Activated effector memory CD4-positive, alpha-beta T cell treated with Interleukin-2 at 50 U/mL for 16 hours (primary cell): ENCODE measurements at places on chromosomes 2 and 18.

DNA sequence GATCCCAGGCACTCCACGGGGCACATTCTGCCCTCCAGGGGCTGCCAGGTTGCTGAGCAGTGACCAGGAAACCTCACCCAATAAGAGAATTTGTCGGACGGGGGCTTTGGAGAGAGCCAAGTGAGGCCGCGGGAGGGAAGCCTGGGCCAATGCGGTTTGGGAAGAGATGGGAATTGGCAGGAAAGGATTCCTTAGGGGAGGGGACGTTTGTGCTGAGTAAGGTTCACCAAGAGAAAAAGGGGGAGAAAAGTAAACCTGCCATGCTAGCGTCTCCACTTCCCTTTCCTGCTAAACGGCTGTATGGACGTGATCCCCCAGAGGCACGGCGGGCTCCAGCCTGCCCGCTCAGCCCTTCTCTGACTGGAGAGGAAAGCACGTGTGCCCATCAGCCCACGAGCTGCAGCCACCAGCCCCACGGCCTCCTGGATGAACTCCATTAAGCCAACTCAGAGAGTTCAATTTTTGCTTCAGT, 194.4 kb upstream of the ID2 start:
- no peak for DNase-seq

- DNase-seq = no peak
These were observed 1.6 kb downstream of the TMEM185B start for GRCh38 chr2:120221616-120222015.

DNA sequence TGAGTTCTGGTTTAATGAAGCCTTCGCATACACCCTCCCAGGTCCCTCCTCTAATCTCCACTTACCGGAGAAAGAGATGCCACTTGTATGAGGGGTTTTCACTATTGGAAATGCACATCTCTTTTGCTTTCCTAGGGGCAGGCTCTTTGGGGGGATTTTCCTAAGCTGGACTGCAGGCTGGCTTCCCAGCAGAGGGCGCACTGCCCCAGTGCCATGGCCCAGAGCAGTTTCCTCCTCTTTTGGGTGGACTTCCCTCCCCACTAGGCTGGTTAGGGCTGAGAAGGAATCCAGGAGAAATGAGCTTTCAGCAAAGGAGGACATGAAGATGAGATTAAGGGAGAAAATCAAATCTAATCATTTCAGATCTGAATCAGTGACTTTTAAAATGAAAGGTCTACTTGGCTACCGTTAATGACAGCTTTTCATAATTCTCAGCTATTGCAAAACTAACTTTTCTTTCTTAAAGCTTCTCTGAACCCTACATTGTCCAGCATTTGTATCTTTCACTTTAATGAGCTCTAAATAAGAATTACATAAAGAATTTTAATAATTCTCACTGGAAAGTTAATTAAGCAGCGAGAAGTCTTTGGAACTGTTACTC, 784.1 kb upstream of the FANCL start:
- DNase-seq = no peak

DNA sequence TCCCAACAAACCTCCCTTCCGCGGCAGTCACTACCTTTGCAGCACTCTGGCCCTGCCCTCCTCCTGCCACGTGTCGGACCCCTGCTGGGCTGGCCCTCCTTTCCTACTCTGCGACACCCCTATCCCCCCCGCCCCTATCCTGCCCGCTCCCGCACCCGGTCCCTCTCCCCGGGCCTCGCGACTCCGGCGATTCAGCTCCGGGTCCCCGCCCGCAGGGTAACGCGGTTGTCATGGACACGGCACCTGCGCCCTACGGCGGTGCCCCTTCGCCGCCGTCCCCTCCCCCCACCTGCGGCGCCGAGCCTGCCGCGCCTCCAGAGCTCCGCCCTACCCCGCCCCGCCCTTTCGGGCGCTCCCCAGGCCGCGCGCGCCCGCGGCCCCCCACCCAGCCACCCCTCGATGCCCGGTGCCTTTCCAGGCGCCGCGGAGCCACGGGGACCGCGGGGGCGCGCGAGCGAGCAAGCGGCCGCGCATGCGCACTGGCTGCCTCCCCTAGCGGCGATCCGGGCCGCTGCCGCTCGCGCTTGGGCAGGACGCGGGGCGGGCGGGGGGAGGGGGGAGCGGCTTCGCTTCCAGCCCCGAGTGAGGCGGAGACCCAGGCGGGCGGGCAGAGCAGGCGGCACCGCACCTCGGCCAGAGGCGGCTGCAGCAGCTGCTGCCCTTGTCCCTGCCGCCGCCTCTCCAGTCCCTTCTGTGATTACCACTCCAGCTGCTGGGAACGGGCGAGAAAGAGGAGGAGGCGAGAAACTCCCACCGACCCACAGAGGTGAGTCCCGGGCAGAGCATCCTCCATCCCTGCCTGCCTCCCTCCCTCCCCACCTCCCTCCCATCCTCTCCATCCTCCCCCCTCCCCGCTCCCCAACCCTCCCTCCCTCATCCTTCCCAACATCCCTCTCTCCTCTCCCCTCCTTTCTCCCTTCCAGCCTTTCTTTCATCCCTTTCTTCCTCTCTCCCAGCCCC, at the start of gene CTNNA2:
Gene CTNNA2, plus strand, starts transcription at position 610 of the 960 bp plus-strand sequence.
- DNase-seq = no peak

DNA sequence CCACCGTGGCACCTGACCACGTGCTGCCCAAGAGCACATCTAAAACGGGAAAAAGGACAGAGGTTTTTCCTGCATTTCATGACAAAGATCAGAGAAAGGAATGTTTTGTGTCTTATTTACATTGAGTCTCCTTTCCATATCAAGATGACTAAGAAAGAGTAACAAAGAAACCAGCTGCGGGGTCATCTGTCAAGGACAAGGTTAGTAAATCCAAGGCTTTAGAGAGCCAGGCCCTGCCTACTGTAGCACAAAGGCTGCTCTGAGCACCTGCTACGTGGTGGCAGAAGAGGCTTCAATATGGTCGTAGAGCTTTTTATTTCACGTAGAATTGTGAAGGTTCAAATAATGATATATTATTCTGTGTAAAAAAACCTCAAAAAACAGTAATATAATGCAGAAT, 51.0 kb downstream of the PRELID3A start:
- no peak for DNase-seq

DNA sequence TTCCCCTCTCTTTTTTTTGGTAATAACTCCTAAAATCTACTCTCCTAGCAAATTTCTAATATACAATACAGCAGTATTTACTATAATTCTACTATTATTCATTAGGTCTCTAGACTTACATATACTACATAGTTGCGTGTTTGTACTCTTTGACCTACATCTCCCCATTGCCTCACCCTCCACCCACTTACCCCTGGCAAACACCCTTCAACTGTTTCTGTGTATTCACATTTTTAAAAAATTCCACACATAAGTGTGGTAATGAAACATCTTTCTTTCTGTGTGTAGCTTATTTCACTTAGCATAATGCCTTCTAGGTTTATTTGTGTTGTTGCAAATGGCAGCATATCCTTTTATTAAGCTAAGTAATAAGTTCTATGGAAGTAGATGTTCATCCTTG, 336.0 kb downstream of the CCDC85A start:
- DNase-seq = no peak

DNA sequence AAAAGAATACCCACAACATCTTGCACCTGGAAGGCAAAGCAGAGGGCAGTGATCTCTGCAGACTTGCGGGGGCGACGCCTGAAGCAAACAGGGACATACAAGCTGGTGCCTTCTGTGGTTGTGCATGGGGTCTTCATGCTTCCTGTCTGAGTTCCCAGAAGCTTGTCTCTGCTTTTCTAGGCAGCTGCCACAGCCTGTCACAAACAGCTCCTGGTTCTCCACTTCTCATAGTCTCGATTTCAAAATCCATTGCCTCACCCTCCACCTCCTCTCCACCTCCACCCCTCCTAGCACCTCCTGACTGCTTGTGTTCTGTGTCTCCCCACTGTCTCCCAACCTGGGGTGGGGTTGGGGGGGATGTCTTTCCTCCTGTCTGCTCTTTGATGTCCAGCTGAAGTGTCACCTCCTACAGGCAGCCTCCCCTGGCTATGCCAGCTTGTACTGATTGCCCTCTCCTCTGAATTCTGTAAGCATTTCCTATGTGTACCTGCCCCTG, 1.7 kb upstream of the PROC start:
- DNase-seq = no peak

- DNase-seq = no peak
These were observed 14.9 kb upstream of the SOS1 start for GRCh38 chr2:39135690-39136259.

DNA sequence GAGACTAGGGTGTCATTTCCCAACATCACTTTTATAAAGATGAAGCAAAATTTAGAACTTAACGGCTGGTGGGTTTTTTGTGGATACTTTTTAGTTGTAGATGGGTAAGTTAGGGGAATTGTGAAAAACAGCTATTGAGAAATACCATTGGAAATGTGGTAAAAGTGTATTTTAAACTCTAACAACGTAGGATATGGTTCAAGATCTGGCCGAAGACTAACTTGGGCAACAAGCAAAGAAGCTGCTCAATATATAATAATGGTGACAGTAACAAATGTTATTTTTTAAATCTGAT, 1.6 kb downstream of the DNAH7 start:
- DNase-seq = no peak

GRCh38 chr2:108586116-108586515, 51.8 kb downstream of the LIMS1 start:
- no peak for DNase-seq

DNA sequence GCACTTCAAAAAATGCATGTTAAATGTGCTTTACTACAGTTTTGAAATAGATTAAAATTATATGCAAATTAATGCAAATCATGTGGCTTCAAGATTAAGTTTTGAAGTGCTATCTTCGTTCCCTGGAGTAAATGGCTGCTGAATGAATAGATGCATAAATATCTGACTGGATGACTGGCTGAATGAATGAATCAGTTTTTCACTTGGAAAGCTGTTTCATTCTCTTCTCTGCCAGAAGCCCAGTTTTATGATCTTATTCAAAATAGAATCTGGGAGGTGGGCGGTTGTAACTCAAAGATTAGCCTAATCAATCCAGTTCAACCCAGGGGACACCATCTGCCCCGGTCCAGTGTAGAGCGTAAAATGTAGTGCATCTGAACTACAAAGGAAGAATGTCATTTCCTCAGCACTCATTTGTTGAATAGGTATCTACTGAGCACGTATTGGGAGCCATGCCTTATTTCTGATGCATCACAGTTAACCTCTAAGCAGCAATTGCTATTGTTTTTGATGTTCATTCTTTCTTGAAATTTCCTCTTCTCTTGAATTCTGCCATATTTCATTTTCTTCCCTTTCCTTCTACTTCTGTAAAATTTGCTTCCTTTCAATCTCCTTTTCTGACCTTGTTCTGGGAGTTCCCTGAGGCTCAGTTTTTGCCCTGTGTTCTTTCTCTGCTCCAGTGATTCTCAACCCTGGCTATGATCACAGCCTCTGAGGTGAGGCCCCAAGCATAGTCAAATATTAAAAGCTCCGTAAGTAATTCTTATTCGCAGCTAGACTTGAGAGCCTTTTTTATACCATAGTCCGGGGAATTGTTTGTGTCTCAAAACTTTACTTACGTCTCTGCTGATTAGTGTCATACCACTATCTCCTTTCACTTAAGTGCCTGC, 282.7 kb downstream of the PARD3B start:
- DNase-seq = no peak

DNA sequence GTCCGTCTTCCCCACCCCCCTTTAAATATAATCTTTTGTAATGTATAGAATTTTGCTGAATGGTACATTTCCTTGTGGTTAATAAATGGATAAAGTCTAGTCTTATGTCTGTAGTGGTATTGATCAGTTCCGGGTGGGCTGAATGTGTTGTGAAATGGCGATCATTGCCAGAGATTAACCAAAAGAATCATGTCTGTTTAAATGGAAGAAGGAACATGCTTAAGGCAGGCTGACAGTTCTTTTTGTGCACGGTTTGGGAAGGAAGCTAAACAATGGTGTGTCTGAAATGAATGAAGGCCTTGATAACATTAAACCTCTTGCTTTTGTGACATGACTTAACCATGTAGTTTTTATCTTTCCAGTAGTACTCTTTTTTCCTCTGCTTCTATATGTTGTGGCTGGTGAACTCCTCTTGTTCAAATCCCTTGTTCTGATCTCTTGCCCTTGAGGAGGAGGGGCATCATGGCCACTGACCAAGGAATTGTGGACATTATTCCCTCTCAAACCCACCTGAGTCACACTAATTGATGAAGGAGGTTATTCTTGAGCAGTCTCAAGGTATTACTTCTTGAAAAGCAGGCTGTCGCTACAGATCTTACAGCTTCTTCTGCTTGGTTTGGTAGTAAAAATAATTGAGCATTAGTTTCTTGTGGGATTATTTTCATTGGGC, 1.7 kb downstream of the ACVR2A start:
- DNase-seq = no peak

GRCh38 chr2:162073888-162074631, at the start of gene DPP4:
Gene DPP4, minus strand, starts transcription at chr2:162074215. Its CDS starts 234 bp downstream, at chr2:162073981.
- DNase-seq = peak; percentile 50

- no peak for DNase-seq
These were observed 28.9 kb downstream of the SERTAD2 start for GRCh38 chr2:64624862-64625261.

DNA sequence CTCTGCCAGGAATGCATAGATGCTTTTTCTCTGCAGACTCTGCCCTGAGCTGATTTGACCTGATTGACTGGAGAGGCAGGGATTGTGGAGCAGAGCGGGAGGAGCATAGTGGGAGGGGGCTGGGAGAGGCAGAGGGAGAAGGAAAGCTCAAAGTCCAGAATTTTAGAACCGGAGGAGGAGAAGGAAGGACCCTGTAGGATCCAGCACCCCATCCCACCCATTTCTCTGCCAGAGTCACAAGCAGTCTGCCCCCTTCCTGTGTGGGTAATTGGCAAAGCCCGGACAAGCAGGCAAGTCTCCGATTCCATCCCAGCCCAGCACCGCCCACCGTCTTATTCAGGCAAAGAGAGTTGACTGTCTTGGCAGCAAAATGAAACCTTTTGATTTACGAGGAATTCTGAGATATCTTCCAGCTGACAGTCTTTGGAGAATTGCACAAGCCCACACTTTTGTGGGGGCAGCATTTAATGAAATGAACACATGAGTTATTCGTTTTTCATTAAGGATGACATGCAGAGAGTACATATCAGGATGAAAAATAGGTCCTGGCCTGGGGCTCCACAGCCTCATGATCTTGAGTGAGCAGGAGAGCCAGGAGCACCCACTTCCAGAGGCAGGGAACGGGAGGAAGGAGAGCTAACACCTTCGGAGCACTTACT, 103.1 kb downstream of the MCFD2 start:
- DNase-seq = no peak

DNA sequence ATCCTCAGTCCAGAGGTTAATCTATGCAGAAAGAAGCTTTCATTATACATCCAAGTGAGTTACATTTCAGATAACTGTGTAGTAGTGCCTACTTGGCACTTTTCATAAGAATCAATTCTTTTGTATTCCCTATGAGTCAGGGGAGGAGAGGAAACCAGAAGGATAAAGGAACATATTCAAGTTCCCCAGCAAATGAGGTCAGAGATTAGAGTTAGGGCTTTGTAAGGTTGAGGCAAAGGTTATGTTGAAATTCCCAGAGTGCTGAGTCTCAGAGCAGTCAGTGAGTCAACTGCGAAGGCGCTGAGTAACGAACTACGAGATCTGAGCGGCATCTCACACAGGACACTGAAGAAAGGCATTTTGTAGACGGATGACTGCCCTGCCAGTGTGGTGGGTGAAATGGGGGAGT, 25.1 kb upstream of the ME2 start:
- no peak for DNase-seq

DNA sequence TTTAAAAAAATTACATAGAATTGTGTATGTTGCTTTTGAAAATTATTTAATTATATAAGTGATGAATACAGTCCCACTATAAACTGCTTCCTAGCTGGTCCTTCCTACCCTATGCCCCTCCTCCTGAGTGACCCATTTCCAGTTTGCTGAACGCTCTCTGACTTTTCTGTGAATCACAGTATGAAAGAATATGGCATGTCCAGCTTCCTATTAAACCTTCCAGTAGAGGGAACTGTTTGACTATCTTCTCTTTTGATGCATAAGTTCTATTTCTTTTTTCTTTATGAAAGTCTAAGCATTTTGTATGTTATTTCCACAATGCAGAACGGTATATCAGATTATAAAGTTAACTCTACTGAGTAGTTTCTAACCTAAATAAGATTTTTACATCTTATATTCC, 41.3 kb downstream of the PSMG2 start:
- no peak for DNase-seq
